SIG-M5 (cell line): ENCODE measurements at places on chromosomes 6 and 20.

- DNase-seq: no peak
Measured at GRCh38 chr6:22682979-22683378, 113.6 kb downstream of the HDGFL1 start.

GRCh38 chr6:156804402-156804801 lies 27.2 kb downstream of the ARID1B start:
- no peak for DNase-seq

- no peak for DNase-seq
Measured at GRCh38 chr6:98579079-98579478, 255.3 kb upstream of the POU3F2 start.

GRCh38 chr6:162343936-162344645 lies 383.5 kb downstream of the PRKN start:
- DNase-seq: no peak

- no peak for DNase-seq
Measured at GRCh38 chr20:7744411-7744810, 195.8 kb downstream of the HAO1 start.

DNA sequence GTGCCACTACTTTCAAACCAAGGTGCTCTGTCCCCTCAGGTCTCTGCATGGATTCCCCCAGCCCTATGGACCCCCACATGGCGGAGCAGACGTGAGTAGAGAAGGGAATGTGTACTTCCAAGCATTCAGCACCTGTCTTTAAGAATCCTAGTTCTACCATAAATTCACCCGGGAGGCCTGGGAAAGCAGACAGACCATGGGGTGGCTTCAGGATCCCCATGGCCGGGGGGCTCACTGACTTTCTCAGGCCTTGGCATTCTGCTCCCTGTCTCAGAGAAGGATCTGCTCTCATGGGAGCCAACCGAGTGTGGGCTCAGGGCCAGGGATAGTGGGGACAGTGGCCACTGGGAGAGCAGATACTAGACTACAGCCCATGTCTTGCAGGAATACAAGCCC lies 2.3 kb downstream of the CDC25B start:
- DNase-seq: no peak

GRCh38 chr20:58828136-58828535 lies 22.6 kb downstream of the GNAS-AS1 start:
- no peak for DNase-seq

GRCh38 chr20:60261333-60261732 lies 303.1 kb downstream of the CDH26 start:
- no peak for DNase-seq

DNA sequence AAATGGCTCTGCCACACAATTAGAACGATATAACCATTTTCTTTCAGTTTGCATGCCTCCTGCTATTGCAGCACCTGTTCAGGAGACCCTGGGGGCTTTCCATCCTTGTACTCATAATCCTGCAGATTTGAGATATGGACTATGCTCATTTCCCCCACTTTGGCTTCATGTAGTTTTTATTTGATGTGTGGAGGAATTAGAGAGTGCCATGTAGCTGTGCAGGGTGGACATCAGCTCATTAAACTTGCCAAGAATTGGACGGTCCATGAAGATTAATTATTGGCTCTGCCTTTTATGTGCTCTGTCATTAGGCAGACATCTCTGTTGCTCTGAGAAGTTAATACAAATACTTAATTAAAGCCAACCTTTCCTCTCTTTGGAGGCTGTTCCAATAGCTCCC lies 66.2 kb upstream of the CD83 start:
- no peak for DNase-seq

DNA sequence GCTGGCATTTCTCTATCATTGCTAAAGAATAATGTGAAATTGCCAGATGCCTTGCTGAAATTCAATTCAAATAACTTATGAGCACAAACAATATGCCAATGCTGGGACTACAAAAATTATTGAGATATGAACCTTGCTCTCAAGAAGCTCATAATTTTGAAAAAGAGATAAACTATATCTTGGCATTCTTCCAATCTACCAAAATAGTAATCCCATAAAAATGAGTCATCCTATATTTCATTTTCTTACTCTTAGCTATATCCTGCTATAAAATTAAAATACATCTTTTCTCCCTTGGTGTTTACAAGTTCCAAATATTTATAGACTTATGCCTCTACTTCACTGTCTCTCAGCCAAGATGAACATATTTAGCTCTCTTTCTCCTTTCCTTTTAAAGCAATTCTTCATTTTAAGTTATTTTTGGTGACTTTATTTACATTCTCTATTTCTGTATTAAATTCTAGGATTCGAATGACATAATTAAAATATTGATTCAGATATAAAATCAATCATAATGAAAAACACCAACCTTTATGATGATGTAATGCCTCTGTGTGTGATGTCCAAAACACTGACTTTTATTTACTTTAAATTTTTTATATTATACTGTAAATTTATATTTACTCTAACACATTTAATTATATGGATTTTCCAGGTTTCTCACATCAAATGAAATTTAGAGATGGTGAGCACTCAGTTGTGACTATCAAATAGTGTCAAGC lies 152.6 kb downstream of the CDK19 start:
- no peak for DNase-seq

DNA sequence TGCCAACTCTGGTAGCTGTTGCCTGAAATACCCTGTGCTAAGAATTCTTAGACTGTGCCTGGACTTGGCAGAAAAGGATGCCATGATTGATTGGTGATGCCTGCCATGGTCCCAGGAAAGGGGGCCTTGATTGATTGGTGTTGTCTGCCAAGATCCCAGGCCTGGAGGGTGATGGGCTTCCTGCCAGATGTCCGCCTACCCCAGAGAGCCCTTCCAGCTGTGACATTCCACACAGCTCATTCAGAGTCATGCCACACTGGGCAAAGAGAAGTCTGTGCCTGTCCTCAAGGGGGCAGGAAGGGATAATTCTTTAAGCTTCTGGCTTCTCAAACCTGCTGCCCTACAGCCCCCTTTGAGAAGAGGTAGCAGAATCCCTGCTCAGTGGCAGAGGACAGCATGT lies 24.6 kb downstream of the RIMS4 start:
- no peak for DNase-seq

DNA sequence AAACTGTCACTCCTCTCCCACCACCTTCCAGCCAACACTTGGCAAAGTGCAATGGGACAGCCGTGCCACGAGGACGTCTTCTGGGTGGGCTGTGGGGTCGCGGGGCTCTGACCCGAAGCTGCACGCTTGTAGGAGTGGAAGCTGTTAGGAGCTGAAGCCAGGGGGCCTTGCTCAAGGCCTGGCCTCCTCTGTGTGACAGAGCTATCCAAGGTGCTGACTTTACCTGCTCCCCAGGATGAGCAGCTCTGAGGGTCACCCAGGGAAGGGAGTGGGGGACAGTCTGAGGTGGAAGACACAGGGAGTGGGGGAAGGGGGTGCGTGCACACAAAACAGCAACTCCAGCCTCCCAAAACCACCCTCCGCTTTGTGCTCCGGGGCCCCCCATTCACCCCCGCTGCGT lies 17.5 kb upstream of the CHRNA4 start:
- DNase-seq: no peak

DNA sequence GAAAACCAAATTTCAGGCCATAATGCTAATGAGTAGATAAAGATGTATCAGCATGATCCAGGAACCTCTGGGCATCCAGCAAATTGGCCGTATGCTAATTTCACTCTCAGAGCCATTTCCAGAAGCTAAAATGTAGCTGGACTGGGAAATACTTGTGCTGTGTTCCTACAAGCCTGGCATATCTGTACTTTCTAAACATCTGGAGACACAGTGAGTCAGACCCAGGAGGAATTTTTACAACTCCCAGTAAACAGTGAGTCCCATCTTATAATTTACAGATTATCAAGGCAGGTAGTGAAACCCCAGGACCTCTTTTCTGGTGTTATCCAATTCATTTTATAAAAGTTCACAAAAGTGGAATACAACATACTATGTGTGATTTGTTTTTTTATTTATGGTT lies 683.0 kb upstream of the ADGRB3 start:
- no peak for DNase-seq

DNA sequence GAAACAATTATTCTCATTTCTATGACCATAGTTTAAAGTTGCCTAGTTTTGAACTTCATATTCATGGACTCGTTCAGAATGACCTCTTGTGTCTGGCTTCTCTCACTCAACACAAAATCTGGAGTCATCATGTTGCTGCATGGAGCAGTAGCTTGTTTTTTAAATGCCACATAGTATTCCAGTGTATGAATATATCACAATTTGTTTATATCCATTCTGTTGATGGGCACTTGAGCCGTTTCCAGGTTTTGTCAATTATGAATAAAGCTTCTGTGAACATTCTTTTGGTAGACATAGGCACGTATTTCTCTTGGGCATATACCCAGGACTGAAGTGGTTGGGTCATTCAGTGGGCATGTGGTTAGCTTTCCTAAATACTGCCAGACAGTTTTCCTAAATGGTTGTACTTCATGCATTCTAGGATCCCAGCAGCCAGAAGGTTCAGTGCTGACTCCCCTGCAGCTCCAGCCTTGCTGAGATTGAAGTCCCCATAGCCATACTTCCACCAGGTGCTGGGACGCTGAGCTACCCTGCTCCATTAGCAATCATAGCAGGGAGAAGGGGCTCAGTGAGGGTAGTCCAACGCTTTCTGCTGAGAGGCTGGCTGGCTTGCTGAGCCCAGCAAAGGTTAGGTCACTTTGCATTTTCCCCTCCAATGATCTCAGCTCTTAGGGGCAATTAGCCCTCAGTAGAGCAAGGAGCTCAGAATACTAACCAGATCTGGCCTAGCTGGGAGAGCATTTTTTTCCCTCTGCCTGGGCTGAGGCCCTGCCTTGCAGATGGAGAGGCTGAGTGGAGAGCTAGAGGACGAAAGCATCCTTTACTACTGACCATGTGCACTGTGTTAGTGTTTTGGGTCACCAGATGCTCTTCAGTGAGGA lies 35.7 kb upstream of the CTNNBL1 start:
- DNase-seq: no peak

DNA sequence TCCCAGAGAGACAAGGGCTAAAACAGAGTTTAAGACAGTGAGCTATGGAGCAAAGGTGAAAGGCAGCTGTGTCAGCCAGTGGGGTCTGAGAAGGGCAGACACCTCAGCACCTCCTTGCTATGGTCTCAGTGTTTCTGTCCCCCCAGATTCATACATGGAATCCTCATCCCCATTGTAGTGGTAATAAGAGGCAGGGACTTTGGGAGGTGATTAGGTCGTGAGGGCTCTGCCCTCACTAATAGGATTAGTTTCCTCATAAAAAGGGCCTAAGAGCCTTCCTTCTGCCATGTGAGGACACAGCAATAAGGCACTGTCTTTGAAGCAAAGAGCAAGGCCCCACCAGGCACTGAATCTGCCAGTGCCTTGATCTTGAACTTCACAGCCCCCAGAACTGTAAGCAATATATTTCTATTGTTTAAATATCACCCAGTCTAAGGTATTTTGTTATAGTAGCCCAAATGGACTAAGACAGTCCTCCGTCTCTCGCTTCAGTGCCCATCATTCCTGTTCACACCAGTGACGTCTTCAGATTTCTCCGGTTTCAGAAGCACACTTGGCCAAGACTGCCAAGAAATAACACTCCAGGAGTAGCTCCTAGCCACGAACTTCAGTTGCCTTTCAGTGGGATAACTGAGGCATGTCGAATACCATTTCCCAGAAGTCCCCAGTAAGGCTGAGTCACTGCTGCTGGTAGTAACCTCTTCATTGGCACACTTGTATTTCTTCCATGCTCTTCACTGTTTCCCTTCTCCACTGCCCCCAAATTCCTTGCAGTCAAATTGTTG lies 32.8 kb downstream of the SLC13A3 start:
- DNase-seq: no peak

DNA sequence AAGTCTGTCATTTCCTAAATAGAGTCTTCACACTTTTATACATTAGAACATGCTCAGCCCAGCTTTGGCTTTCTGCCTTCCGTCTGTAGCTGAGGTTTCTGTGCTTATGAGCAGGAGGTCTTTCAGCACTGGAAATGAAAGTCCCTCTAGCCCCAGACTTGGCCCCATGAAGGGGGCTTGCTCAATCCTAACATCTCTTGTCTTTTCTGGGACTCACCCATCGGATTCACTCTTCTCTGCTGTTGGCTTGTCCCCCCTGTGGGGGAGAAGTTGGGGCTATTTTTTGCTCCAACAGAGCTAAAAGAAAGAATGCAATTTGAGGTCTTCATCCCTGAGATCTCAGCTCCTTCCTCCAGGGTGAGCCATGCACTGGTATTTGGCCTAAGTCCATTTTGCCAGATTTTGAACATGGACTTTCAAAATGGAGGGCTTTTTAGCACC lies 177.7 kb downstream of the MRPL14 start:
- no peak for DNase-seq

- no peak for DNase-seq
Measured at GRCh38 chr6:140414966-140415620, 1040.6 kb upstream of the CITED2 start.

- DNase-seq: no peak
Measured at GRCh38 chr20:49288250-49288751, 10.4 kb upstream of the ZNFX1 start.

- DNase-seq: no peak
Measured at GRCh38 chr6:44829836-44830235, 442.3 kb downstream of the CDC5L start.

GRCh38 chr6:125444006-125444923 lies 142.5 kb upstream of the HDDC2 start:
- DNase-seq: no peak

DNA sequence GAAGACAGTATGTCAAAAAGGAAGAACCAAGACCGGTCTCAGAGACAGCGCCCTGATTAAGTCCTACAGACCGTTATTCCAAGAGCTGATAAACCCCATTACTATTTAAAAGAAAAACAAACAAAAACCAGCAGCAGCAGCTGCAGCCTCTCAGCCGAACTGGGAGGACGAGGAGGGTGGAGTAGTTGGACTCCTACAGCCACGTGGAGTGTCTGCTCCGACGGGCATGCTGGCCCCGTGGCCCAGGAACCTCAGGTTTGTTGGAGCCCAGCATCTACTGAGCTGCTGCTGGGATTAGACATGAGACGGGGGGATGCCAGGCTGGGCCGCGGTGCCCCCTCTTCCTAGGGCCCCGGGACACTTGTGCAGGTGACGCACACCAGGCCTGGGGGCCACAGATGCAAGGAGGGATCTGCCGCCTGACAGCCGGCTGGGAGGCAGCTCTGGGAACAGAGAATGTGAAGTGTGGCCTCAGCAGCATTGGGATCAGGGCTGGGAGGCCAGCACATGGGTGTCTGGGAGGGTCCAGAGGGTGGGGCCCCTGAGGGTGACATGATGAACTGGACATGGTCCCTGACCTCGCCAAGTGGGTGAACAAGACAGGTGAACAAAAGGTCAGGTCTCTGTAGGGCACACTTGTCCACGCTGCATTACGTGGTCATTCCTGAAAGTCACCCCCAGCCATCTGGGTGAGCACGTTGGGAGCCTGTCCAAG lies 2.9 kb upstream of the ZBTB46 start:
- DNase-seq: no peak

- DNase-seq: no peak
Measured at GRCh38 chr20:46359233-46359751, 47.1 kb downstream of the ELMO2 start.

DNA sequence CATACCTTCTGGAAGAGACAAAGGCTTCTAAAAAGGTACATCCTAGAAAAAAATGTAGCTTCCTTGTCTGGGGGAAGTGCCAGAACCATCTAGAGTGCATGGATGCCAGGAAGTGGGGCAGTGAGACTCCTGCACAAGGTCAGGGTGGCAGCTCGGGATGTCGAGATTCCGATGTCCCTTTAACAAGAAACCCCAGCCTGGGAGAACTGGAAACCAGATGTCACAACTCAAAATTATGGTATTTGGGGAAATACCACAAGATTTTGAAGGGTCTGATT lies 168.4 kb downstream of the ZDHHC14 start:
- no peak for DNase-seq
